ENCODE measurements at places on chromosomes 7 and 10.
A peak's percentile ranks its signal among the peaks of the same experiment; 100 is the strongest.

GRCh38 chr7:125661677-125662076, 732.1 kb upstream of the POT1 start:
- no peak for DNase-seq

GRCh38 chr7:4009211-4010060, 672.7 kb upstream of the FOXK1 start:
- DNase-seq, result no peak

DNA sequence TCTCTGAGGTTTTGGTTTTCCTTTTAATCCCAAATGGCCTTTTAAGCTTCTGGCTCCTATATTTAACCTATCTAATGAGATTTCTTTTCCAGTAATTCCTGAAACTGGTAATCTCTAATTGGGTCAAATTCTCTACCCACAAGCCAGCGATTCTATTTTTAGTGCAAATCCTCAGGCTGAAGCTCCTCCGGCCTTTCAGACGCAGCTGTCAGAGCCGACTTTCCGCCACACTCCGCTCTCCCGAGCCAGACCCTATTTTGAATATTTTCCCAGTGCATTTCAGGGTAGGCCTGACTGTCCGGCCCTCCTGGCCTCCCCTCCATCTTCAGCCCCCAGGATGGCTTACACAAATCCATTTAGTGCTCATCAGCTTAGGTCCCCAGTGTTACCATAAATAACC, 9.7 kb upstream of the ADCY1 start:
- DNase-seq, result no peak

- DNase-seq, result no peak
Observed at GRCh38 chr10:5508161-5508604, 8.8 kb upstream of the CALML5 start.

GRCh38 chr7:64618785-64619456, 47.0 kb upstream of the ZNF107 start:
- DNase-seq, result no peak

GRCh38 chr10:97924678-97925077, 75.0 kb downstream of the GOLGA7B start:
- no peak for DNase-seq

DNA sequence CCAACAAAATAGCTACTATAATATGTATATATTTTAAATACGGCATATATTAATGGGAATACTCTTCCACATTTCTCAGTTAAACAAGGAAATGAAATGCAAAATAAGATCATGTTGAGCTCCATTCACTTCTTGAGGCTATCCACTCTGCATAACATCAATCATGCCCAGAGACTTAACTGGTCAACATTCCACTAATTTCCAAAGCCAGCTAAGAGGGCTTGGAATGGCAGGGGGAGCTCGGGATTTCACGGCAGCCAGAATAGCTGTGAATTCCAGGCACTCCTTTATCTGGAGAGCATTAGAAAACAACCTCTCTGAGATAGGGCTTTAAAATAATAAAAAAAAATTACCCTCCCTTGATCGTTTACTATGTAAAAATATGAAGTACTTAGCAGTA, 194.9 kb upstream of the CDCA7L start:
- no peak for DNase-seq

- DNase-seq, result no peak
Observed at GRCh38 chr10:126062131-126063032, 166.0 kb downstream of the FANK1 start.

DNA sequence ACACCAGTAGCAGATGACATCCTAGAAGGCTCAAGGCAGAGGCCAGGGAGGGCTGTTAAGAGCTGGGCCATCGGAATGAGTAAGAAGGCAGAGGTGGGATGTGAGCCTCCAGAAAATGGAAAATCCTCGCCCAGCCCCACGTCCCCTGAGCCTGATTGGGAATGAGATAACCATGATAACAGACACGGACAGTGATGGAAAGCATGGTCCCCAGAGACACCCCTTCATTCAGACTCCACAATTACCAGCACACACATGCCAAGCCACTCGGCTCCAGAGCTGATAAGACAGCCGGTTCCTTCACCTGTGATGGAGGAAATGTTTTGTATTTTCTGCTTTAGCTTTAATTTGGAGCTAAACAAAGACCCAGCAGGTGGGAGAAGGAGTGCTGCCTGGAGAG, 106.0 kb downstream of the GRID1 start:
- no peak for DNase-seq

DNA sequence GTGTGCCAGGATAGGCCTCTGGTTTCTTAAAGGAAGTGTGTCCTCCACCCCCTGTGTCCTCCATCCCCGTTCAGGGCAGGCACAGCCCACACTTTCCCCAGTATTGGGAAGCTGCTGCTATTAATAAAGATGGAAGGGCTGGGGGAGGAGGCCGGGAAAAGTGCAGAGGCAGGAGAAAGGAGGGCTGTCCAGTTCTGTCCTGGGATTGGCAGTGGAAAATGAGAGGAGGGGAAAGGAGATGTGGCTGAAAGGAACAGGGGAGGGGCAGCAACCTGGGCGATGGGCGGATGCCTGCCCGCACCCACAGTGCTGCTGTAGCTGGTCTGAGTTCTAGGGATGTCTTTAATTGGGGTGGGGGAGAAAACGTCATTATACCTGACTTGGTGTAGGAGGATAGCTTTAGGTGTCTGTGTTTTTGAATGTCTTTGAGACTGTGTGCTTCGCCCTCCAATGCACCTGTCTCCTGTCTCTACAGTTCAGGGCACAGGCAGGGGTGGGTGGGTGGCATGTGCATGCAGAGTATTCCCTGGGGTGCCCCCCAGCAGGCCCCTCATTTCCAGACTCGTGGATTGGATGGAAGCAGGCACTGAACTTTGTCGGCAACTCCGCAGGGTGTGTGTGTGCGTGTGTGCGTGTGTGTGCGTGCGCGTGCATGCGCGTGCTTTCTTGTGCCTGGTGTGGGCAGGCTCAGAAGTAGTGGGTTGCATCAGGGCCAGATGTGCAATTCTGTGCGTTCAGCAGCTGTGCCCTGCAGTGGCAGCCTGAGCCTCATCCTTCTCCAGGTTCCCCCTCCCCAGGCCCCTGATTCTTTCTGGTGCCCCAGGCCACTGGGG, 2.5 kb downstream of the TRIM8 start:
- DNase-seq, result peak; percentile 36

GRCh38 chr10:178208-178607, 43.0 kb downstream of the ZMYND11 start:
- no peak for DNase-seq
